Stimulated activated CD4-positive, alpha-beta T cell treated with anti-CD3 and anti-CD28 coated beads, Interleukin-4, amount 100 ng/mL, for 24 hours (primary cell): ENCODE measurements at places on chromosomes 11 and 22.

DNA sequence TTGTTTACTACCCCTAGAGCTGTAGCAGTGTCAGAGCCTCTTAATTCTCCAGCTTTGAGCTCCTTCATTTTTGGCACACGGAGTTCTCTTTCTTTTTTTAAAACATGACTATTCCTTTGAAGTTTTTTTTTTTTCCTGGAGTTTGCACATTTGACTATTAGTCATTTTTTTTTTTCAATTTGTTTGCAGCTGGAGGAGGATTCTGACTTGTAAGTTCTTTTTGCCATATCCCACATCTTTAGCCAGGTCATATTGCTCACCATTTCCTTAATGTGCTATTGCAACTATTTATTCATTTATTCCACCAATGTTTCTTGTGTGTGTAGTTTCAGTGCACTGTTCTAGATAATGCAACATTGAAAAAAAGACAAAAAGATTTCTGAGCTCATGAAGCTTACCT lies 166.3 kb upstream of the ARHGAP20 start:
- DNase-seq, result no peak

DNA sequence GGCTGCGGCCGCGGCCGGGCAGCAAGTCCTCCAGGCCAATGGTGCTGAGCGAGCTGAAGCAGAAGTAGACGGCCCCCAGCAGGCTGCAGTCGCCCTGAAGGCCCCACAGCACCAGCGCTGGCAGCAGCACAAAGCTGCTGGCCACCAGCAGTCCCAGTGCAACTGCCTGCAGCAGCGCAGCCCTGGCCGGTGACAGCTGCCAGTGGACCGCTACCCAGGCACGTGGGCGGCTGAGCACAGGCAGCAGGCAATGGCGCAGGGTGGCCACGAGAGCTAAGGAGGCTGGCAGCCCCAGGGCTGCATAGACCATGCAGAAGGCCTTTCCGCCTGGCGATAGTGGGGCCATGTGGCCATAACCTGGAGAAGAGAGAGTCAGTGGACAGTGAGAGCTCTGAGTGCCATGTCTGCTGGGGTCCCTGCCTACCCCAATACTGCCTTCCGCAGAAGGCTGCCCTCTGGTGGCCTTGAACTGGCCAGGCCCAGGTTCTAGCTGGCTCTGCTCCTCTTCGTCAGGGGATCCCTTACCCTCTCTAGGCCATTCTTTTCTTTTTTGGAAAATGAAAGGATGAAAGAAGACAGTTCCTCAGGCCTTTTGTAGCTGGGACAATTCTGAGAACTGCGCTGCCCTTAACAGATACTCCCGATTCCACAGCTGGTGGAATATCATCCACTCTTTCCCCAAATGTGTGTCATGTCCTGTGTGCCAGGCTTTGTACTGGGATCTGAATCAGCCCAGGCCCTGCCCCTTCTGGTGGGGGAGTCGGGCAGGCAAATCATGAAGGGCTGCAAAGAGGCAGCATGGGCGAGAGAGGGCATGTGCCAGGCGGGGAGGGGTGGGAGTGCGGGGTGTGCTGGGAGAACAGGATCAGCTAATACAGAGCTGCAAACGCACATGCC lies 1.8 kb downstream of the KCNK7 start:
- DNase-seq, result peak; percentile 54

DNA sequence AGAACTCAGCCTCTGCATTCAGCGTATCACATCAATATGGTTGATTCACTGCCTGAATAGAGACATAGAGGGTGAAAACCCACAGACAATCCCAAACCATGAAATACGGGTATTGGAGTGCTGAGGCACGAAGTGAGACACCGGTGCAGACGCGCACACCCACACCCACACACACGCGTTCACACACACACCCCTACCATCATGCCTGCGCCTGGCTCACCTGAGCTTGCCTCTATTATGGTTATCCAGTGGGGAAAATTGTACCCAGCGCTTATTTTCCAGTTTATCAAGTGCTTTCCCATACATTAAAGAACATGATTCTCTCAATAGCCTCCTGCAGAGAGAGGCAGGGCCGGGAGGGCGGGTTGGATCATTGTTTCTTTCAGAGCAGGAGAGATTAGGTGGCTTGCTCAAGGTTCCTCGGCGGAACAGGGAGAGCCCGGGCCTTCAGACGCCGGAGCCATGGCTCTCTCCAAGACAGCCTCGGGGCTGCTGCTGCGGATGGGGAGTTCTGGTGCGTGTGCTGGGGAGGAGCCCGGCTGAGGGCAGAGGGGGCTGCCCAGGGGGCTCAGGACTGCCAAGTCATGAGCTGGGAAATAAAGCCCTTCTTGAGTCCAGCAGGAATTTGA lies 78.9 kb upstream of the THY1 start:
- no peak for DNase-seq

DNA sequence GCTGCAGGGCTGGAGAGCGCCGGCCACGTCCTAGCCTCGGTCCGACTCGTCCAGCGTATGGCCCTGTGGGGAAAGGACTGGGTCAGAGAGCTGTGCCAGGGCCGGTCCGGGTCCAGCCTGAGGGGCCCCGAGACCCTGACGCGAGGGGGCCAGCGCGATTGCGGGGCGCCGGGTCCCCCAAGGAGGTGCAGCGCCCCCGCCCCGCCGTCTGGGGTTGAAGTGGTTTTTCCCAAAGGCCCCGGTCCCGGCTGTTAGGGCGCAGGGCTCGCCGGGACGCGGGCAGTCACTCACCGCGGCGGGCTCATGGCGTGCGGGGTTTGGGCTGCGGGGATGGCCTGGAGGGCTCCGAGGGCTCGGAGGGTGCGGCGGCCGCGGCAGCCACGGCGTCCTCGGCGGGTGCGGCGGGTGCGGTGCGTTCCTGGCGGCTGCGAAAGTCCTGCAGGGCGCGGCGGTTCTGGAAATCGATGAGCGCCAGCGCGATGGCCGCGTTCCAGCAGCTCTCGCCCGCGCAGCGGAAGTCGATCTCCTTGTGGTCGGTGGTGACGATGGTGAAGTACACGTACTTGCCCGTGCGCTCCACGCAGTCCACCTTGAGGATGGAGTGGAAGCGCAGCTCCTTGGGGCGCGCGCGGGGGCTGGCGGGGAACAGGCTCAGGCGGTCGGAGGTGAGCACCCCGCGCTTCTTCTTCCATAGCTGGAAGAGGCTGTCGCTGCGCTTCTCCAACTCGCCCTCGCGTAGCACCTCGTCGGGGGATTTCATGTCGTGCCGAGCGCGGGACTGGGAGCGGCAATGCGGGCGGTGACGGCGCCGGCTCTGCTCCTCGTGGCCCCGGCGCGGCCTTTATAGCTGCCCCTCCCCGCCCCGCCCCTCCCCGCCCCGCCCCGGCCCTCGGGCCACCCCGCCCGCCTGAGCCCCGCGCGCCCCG lies at the start of gene PHLDA2:
TSS of gene PHLDA2 (minus strand) at position 816 of the 926 bp plus-strand sequence. CDS start at position 760, 56 bp downstream.
- peak; percentile 67 for DNase-seq

DNA sequence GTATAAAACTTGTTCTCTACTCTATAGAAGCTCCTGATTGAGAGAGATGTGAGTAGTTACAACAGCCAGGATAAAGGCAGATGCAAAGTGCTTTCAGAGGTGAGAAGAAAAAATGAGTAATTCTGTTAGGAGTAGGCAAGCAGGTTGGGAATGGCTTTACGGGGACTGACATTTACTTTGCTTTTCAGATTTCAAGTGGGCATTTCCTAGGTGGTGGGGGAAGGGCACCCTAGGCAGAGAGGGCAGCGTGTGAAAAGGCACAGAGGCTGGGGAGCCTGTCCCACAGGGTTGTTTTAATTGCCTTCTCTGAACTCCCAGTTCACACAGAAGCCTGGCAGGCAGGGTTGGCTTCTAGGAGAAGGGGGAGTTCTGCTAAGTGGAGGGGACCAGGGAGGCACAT lies 106.5 kb downstream of the NAV2 start:
- no peak for DNase-seq

DNA sequence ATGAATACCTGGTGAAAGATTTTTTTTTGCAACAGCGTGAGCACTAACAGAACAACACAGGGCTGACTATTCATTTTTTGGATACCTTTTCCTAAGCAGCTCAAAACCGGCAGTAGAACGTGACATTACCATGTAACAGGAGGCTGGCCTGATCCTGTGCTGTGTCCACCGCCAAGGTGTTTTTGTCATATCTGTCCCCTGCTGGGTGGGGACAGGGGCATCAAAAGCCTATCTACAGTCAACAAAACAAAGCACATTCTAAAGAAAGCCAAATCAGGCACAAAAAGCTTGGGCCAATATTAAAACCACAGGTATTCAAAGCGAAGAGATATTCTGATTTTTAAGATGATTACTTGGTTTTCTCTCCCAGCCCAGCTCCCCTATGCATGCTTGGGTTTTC lies 151.2 kb downstream of the LRRC4C start:
- no peak for DNase-seq

GRCh38 chr11:1073261-1073724 lies 1.4 kb upstream of the MUC2 start:
- no peak for DNase-seq

DNA sequence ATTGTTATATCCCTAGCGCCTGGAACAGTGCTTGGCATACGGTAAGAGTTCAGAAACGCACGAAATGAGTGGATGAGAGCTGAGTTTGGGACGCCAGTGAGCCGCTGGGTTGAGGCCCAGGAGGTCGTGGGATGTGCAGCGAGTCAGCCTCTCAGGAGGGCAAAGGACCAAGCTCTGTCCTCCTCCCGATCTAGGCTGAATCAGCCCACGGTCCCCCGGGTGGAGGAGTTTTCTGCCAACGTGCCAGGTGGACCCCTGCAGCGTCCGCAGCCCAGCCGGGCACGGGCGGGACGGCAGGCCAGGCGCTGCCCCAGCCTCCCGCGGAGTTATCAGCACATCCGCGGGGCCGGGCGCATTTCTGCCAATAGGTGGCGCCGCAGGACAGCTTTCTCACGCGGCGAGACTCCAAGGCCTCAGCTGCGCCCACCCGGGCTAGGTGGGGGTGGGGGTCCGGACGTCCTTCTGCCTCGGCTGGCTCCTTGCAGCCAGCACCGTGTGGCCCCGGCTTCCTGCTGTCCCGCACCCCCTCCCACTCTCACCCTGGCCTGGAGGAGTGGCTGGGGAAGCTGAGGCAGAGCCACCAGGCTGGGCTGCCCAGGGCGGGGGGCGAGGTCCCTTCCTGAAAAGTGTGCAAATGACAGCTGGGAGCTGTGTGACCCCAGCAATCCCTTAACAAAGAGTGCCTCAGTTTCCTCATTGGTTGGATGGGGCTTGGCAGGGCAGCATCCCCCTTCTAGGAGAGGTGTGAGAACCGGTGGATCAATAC lies 2.2 kb upstream of the RPS19BP1 start:
- DNase-seq, result peak; percentile 87

DNA sequence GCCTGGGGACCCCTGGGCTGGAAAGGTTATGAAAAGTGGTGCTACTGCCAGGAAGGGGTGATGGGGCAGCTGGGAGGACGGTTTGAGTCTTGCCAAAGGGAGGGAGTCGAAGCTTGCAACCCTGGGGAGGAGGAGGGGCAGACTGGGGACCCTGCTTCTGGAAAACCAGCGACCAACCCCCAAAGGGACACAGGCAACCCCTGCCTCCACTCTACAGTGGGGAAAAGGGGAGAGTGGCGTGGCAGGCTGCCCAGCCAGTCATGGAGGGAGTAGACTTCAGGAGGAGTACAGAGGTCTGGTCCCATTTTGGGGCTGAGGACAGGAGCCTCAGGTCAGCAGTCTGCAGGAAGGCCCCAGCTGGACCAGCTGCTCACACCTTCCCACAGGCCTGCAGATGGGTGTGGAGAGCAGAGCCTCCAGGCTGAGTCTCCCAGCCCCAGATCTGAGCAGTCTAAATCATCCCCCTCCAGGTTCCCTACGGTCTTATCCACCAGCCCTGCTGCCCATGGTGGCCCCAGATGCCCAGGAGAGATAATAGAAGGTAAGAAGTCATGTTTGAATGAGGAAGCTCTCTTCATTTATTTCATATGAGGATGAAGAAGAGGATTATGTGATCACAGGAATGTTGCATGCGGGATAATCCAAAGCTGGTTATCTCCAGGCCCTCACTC lies 3.3 kb downstream of the DDT start:
- DNase-seq, result no peak

DNA sequence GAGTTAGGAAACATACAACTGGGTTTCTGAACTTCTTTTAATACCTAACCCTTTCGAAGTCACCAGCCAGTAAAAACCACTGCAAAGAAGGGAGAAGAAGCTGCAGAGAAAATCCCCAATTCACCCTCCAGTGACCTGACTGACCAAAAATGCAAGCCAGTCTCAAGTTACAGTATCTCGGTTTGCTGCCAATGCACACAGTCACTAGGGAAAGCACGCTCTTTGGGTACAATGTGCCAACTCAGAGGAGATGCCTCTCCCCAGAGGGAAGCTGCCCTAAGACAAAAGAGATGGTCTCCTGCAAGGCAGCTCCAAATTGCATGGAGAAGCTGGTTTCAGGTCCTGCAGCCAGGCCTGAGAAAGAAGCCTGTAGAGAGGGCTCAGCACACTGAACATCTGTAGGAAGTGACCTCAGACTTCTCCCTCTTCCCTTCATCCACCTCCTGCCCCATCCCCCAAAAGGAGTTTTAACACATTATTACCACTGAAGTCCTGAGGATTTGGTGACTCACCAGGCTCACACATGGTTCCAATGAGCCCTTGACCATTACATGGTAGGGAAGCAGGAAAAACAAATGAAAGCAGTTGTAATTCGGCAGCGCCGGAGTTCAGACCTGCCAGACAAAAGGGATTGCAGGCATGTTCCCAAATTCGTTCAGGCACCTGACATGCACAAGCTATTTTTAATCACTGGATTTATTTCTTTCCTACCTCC lies 90.1 kb downstream of the ETS1 start:
- DNase-seq, result no peak

DNA sequence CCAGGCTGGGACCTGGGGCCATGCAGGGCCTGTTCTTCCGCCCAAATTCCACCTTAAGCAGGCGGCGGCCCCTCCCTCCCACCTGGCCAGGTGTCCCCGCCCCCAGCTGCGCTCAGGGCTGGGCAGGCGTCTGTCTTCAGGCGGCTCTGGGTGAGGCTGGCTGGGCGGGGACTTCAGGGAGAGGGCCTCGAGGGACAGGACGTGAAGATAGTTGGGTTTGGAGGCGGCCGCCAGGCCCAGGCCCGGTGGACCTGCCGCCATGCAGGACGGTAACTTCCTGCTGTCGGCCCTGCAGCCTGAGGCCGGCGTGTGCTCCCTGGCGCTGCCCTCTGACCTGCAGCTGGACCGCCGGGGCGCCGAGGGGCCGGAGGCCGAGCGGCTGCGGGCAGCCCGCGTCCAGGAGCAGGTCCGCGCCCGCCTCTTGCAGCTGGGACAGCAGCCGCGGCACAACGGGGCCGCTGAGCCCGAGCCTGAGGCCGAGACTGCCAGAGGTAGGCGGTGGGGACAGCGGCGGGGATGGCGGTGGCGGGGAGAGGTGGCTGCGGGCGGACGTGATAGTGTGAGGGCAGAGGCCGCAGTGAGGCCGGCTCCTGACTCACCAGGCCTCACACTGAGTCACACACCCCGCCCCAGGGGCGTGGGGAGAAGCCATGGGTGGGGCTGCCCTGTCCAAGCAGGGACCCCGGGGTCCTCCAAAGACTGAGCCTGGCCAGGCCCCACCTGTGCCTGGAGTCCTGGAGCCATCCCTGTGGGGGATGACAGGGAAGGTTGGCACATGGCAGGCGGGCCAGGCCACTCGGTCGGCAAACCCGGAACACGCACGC lies at the start of gene PKP3:
TSS of gene PKP3 (plus strand) at position 176 of the 824 bp plus-strand sequence. CDS start at position 260, 84 bp downstream.
- DNase-seq, result no peak

GRCh38 chr22:22039286-22040074 lies 56.9 kb upstream of the TOP3B start:
- DNase-seq, result no peak
